ENCODE measurements at places on chromosomes 6 and 20. TPM values are rescaled to one million over a fixed set of nuclear protein-coding genes. Genes with fewer than 3 reads are reported as not detected.

Gene HLA-DRB5
- 445 TPM for total RNA-seq

Gene ARHGAP40
- 1.4 TPM for total RNA-seq

Gene WFDC9
- not detected for total RNA-seq

GRCh38 chr6:143607974-143608373, 69.8 kb upstream of the PHACTR2 start:
- H3K27ac ChIP-seq = no peak overlapping the region
- H3K4me1 ChIP-seq = no peaks in the 10 kb centered on the region
- no peak for DNase-seq
- no peak overlapping the region for H3K4me3 ChIP-seq
- no peaks in the 10 kb centered on the region for H3K27me3 ChIP-seq
- H3K36me3 ChIP-seq = no peaks in the 10 kb centered on the region

GRCh38 chr20:1810572-1810925, 84.7 kb upstream of the SIRPA start:
- no peak overlapping the region for H3K4me3 ChIP-seq
- DNase-seq = no peak
- no peaks in the 10 kb centered on the region for H3K4me1 ChIP-seq
- H3K27me3 ChIP-seq = no peaks in the 10 kb centered on the region
- no peaks in the 10 kb centered on the region for H3K36me3 ChIP-seq

DNA sequence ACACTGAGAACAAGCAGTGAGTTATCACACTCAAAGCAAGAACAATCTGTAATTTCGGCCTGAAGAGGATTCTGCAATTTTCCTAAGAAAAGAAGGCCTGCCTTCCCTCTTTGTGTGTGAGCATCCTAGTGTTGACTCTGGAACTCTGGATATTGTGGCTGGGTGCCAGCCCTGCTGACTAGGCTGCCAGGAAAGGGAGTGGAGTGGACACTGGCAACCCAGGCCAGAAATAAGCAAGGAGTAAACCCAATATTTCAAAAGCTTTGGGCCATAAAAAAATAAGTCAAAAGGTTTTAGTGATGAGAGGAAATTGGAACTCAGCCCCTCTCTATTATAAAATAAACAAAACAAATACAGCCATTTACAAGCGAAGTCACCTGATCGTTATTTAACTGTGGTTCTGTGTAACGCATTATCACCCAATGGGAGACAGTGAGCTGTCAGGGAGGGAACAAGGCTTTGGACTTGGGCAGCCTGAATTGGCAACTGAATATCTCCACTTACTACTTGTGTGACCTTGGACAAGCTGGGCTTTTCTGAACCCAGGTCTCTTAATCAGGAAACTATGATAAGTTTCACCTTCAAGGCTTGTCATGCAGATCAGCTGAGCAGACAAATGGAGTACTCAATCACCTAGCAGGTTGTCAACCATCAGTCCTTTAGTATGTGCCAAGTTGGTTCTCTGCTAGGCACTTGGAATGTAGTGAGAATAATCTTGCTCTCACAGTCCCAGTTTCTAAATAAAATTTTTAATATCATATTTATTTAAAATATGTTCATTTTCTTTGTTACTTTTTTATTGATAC, 196.2 kb downstream of the PAX1 start:
- peaks cover 3% of the 10 kb centered on the region for H3K27me3 ChIP-seq
- no peak overlapping the region for H3K4me3 ChIP-seq
- H3K27ac ChIP-seq = no peak overlapping the region
- H3K4me1 ChIP-seq = no peaks in the 10 kb centered on the region
- DNase-seq = no peak
- no peaks in the 10 kb centered on the region for H3K36me3 ChIP-seq

Gene ZBP1
- total RNA-seq = 2.9 TPM

DNA sequence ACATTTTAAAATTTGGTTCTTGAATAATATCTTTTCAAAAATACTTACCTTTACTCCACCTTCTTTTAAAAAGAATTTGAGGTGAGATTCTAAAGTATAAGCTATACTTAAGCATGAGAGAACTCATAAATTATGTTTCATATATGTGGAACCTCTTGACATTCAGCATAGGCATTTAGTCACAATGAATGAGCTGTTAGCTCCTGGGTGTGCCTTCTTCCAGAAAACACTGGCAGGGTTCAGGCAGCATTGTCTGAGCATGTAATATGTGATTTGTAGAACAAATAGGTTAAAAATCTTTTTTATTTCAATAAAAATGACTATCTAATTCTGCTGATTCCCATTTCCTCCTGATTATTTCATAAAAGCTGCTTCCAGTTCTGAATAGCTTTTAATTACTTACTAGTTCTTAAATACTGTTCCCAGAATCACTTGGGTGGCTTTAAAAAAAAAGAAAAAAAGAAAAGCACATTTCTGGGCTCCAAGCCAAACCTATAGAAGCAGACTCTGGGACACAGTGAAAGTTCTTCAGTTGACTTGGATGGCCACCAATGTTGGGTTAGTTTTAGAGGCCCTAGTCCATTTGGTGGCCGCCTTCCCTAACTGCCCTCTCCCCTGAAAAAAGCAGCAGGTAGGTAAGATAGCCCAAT, 20.2 kb downstream of the RNF8 start:
- peak overlapping the region; percentile 95 for H3K27ac ChIP-seq
- no peak for DNase-seq
- H3K36me3 ChIP-seq = peaks cover 46% of the 10 kb centered on the region
- H3K4me3 ChIP-seq = no peak overlapping the region
- no peaks in the 10 kb centered on the region for H3K27me3 ChIP-seq

Gene CDH22
- 6.4 TPM for total RNA-seq

Gene DCDC2
- total RNA-seq = 0.11 TPM

DNA sequence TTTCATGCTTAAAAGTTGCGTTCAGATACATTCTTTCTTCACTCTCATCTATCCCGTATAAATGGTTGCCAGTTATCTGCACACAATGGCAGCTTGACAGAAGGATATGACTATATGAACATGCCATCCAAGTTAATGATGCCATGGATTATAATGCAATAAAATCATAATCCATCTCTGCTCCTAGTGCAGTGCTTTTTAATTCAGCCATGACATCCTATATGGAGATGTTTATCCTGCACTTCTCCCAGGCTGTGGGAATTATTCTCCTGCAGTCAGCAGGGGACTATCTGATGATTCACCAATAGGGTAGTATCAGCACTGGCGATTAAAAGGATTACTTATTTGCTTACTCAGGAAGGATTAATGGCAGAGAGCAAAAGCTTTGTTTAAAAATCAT, 273.8 kb downstream of the SAMD5 start:
- no peak overlapping the region for H3K4me3 ChIP-seq
- H3K4me1 ChIP-seq = no peaks in the 10 kb centered on the region
- DNase-seq = no peak
- H3K36me3 ChIP-seq = no peaks in the 10 kb centered on the region

GRCh38 chr6:112116221-112116620, 28.8 kb downstream of the FAM229B start:
- peaks cover 4% of the 10 kb centered on the region for H3K27me3 ChIP-seq
- H3K4me1 ChIP-seq = no peaks in the 10 kb centered on the region
- H3K27ac ChIP-seq = no peak overlapping the region
- no peaks in the 10 kb centered on the region for H3K36me3 ChIP-seq

DNA sequence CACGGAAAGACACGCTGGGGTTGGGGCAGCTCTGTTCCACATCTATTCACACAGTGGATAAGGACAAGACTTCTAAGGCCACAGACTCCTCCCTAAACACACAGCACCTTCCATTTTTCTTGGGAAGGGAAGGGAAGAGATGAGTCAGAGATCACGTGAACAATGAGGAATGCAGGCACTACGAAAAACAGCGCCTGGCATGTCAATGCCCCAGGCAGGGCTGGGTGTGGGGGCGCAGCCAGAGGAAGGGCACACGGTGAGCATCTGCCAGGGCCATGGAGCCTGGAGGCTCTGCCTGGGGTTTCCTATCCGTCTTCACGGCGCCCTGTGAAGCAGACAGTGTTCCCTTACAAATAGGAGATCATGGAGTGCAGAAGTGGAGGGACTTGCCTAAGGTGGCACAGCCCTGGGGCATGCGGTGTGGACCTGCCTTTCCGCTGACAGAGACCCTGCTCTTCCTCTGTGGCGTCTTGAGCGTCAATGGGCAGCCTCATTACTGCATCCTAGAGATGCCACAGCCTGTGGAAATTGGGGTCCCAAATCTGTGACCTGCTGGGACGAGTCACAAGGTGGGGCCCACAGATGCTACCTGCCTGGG, 15.4 kb downstream of the UNC93A start:
- H3K36me3 ChIP-seq = no peaks in the 10 kb centered on the region
- H3K4me3 ChIP-seq = no peak overlapping the region
- no peaks in the 10 kb centered on the region for H3K27me3 ChIP-seq
- H3K27ac ChIP-seq = no peak overlapping the region
- no peak for DNase-seq

Gene CTAGE9
- total RNA-seq = not detected

GRCh38 chr6:38481211-38481836, 158.4 kb downstream of the BTBD9 start:
- H3K27me3 ChIP-seq = no peaks in the 10 kb centered on the region
- no peak for DNase-seq
- no peaks in the 10 kb centered on the region for H3K36me3 ChIP-seq
- H3K4me3 ChIP-seq = no peak overlapping the region
- no peak overlapping the region for H3K27ac ChIP-seq

Gene CAP2
- total RNA-seq = not detected

- H3K36me3 ChIP-seq = no peaks in the 10 kb centered on the region
- H3K4me1 ChIP-seq = peaks cover 3% of the 10 kb centered on the region
- DNase-seq = no peak
- no peak overlapping the region for H3K27ac ChIP-seq
Observed at GRCh38 chr6:5457041-5457440, 195.7 kb downstream of the FARS2 start.

Gene GRM1
- 0.40 TPM for total RNA-seq

Gene TMEM244
- total RNA-seq = not detected

GRCh38 chr6:125853756-125854155, 63.0 kb downstream of the NCOA7 start:
- no peak overlapping the region for H3K27ac ChIP-seq
- no peak for DNase-seq
- no peak overlapping the region for H3K4me3 ChIP-seq

GRCh38 chr20:41299899-41300298, 17.6 kb downstream of the ZHX3 start:
- DNase-seq = no peak
- no peaks in the 10 kb centered on the region for H3K27me3 ChIP-seq
- H3K4me3 ChIP-seq = no peak overlapping the region
- peaks cover 13% of the 10 kb centered on the region for H3K4me1 ChIP-seq

Gene PTPRA
- 58.4 TPM for total RNA-seq

DNA sequence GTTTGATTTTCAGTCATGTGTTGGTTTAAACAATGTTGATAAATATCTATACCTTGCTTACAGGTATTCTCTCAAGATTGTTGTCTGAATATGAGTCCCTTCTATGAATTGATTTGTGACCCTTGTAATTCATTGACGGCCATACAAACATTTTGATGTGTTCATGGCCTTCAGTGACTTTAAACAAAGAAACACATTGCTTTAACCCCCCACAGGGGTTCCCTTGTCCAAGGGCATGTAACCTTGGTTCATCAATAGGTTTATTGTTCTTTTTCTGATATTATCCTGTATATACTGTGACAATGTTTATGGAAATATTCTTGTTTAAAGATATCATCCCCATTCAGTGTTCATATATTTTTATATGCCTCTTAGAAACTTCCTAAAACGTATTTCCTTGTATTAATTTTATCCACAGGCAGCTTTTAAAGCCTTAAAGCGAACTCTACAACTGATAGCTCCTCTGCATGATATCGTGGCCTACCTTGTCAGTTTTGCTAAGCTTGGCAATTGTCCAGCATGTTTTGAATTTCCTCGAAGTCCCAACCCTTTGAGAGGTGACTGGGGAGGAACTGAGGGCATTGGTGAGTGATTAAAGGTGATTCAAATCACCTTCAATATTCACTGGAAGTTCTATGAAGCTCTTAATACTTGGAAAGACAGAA, 87.0 kb downstream of the CD164 start:
- no peaks in the 10 kb centered on the region for H3K4me1 ChIP-seq
- no peaks in the 10 kb centered on the region for H3K36me3 ChIP-seq
- H3K27me3 ChIP-seq = no peaks in the 10 kb centered on the region
- no peak overlapping the region for H3K4me3 ChIP-seq
- peak; percentile 63 for DNase-seq
- no peak overlapping the region for H3K27ac ChIP-seq

DNA sequence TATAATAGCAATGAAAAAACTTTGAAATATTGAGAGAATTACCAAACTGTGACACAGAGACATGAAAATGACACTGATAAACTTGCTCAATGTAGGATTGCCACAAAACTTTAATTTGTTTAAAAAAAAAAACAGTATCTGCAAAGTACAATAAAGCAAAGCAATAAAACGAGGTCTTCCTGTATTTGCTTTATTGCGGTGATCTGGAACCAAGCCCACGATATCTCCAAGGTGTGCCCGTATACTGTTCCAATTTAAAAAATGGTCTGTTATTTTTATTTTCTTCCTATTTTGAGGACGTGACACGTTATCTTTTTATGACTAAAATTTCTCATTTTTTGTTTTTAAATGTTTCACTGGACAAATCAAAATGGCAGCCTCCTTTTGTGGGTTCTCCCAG, 25.5 kb downstream of the EYA2 start:
- no peak overlapping the region for H3K27ac ChIP-seq
- H3K27me3 ChIP-seq = no peaks in the 10 kb centered on the region
- no peak for DNase-seq
- no peak overlapping the region for H3K4me3 ChIP-seq
- H3K4me1 ChIP-seq = peaks cover 3% of the 10 kb centered on the region
- no peaks in the 10 kb centered on the region for H3K36me3 ChIP-seq

DNA sequence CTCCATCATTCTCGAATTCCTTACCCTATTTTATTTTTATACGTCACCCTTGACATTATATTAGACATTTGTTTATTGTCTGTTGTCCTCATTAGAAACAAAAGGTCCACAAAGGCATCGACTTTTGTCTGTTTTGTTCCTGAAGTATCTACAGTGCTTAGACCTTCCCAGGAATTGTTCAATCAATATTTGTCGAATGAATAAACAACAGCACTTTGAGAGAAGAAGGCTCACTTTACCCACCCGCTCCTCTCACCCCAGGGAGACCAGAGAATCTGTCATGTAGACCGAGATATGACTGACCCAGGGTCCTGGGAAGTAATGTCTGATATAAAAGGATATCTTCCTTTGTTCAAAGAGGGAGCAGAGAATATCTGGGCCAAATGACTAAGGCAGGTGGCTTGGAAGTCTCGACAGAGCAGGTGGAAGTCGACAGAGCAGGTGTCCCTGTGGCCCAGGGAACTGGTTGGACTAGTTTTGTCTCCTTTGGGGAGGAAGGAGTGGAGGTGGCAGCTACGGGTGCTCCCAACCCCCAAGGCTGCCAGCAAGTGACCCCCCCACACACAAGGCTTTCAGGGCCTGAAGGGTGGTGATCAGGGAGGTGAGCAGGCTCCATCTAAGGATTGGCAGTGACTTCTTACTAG, 14.8 kb upstream of the CHMP4B start:
- no peak for DNase-seq
- no peak overlapping the region for H3K4me3 ChIP-seq
- H3K36me3 ChIP-seq = no peaks in the 10 kb centered on the region
- no peaks in the 10 kb centered on the region for H3K4me1 ChIP-seq
- H3K27me3 ChIP-seq = no peaks in the 10 kb centered on the region
- no peak overlapping the region for H3K27ac ChIP-seq
